ENCODE measurements at places on chromosomes 16 and 17.

DNA sequence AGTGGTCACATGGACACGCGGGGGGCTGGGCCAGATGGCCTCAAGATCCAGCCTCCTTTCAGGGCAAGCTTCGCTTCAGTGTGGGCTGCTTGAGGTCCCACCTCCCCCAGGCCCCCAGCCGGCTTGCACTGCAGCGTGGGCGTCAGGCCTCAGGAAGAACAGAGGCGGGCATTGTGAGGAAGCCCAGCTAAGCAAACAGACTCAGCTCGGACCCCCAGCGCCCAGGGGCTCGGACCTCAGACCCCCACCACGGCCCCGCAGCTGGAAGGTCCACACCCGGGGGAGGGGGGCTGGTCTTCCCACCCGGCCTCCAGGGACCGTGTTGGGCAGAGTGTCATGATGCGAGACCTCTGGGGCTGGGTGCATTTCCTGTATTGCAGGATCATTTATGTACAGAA, 24.7 kb upstream of the ZNF469 start:
- DNase-seq = no peak

DNA sequence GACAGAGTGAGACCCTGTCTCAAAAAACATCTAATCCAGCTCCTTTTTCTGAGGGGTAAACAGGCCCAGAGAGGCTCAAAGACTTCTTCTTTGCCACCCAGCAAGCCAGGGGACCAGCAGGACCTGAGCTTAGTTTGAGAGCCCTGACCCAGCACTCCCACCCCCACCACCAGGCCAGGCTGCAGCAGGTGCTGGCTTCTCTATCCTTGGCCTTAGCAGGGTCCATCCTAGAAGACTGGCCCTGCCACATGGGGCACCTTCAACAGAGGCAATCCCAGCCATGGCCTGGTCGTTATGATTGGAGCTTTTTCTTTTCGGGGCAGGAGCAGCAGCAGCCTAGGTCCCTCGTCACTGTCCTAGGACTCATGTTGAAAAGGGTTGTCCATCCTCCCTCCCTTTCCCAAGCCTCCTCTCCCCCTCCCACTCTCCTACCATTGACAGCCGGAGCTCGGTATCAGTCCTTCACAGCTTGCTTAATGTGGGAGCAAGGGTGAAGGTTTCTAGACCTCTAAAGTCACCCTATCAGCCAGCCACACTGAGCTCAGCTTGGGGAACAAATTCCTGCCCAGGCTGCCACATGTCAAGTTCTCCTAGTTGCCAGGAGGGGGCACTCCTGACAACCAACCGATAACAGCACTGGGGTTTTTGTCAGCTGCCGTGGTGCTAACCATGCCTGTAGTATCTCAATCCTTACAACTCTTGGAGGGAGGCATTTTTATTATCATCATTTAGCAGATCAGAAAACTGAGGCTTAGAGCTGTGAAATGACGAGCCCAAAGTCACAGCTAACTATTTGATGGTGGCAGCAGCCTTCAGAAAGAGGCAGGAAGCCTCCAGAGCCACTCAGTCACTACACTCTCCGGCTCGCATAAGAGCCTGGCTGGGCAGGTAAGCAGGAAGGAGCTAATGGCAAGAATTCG, 11.2 kb downstream of the MRPL27 start:
- no peak for DNase-seq

DNA sequence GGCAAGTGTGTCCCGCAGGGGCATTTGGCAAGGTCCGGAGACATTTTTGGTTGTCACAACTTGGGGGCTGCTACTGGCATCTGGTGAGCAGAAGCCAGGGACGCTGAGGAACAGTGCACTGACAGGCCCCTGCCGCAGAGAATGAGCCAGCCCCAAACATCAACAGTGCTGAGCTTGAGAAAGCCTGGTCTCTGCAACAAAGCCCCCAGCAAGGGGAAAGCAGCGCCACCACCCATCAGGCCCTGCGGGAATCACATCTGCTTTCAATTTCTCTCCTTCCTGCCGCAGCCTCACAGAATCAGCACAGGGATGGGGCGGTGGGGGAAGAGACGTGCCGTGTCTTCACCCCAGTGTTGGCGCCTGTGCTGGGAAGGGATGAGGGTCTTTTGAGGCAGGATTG, 14.8 kb upstream of the PRPSAP1 start:
- no peak for DNase-seq

DNA sequence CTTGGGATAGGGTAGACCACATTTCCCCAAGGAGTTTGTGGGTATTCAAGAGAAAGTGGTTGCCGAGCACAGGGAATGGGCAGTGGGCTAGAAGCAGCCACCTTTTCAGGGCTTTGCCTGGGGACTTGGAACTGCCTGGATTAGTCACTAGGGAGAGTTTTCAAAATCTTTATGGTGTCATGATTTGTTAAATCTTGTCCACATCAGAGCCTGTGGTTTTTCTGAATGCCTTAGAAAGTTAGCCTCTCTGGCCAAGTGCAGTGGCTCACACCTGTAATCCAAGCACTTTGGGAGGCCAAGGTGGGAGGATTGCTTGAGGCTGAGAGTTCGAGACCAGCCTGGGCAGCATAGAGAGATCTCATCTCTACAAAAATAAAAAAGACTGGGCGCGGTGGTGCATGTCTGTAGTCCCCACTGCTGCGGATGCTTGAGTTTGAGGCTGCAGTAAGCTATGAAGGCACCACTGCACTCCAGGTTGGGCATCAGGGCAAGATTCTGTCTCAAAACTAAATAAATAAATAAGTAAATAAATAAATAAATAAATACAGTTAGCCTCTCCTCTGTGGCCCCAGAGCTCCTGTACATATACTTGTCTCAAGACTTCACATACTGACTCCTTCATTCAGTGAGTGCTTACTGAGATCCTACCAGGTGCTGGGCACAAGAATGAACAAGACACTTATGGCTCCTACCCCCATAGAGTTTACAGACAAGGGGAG, 76.3 kb upstream of the HNF1B start:
- DNase-seq = no peak

DNA sequence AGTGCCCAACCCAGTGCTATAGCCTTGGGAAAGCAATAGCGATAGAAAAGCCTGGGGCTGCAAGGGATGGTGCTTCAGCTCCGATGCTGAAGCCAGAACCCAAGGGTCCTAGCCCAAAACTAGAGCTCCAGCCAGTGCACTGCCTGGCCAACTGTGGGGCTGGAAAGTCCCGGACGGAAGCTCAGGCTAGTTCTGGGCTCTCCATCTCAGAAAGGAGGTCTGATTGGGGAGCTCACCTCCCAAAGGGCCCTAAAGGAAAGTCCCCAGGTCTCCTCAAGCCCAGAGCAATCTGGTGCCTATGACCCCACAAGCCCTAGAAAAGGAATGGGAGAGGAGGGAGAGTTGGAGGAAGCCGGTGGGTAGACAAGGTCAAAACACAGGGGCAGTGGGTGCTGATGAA, 2.0 kb upstream of the ABCC3 start:
- no peak for DNase-seq

DNA sequence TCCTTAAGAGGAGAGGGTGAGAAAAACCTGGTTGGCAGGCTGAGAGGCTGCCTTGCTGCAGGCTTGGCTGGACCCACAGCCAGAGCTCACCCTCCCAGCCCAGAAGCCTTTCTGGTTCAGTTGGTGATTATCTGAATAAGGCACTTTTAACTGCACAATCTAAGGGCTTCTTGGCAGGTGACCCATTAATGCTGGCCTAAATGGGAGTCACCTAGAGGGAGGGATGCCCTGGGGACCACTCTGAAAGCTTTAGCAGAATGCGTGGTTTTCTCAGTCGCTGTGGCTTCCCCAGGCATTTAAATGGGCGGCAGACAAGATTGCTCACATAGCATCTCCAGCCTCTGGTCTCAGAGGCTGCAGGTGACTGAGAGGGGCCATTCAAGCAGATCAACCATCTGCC, 33.2 kb upstream of the SHISA9 start:
- no peak for DNase-seq

GRCh38 chr17:5364156-5364555, 55.3 kb downstream of the NUP88 start:
- no peak for DNase-seq

- no peak for DNase-seq
Measured at GRCh38 chr17:742147-742793, 9.8 kb downstream of the GEMIN4 start.

DNA sequence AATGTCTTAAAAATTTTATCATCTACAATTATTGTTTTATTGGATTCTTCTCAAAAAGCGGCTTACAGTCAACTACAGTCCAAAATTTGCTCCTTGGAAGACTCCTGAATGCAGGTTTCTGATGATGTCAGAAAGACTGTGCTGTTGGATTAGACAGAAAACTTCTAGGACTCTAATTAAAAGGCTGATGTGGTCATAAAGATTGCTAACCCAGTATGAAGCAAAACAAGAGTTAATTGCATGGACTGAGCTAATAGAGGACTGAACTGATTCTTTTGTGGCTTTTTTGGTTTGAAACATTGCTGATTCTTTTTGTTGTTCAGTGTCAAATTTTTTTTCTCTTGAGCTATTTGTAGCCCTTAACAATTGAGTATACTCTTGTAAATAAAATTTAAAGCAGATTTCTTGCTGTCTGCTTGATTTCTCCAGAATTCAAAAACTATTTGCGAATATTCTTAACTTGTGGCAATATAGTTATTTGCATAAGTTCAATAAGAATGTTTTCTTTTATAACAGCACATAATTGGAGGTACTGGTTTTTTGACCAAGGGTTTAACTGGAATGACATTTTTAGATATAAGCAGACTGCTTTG, 33.1 kb upstream of the LCMT1 start:
- DNase-seq = no peak

DNA sequence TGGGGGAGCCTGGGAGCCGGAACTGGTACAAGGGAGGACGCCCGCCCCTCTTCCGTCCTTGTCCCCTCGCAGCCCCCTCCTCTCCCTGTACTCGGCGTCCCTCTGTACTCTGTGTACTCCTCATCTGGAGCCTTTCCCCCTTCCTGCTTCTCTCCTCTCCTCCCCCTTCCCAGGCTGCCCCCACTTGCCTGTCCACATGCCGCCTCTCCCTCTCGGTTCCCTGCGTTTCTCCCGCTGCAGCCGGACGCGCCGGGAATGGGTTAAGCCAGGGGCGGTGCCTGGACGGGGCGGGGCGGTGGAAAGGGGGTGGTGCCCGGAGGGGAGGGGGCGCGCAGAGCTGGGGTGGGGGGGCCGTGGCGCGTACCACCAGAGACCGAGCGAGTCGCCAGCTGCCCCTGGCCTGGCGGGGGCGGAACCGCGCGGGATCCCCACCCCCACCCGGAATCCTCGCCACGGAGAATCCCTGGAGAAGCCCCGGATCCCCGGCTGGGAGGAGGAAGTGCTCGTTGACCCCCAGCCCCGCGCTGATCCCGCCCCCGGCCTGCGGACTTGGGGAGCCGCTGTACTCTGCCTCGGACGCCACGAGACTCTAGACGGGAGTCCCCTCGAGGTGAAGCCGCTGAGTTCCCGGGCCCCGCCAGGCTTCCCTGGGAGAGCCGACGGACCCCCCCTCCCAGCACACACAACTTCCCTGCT, 22.6 kb downstream of the GJD3 start:
- DNase-seq = no peak

DNA sequence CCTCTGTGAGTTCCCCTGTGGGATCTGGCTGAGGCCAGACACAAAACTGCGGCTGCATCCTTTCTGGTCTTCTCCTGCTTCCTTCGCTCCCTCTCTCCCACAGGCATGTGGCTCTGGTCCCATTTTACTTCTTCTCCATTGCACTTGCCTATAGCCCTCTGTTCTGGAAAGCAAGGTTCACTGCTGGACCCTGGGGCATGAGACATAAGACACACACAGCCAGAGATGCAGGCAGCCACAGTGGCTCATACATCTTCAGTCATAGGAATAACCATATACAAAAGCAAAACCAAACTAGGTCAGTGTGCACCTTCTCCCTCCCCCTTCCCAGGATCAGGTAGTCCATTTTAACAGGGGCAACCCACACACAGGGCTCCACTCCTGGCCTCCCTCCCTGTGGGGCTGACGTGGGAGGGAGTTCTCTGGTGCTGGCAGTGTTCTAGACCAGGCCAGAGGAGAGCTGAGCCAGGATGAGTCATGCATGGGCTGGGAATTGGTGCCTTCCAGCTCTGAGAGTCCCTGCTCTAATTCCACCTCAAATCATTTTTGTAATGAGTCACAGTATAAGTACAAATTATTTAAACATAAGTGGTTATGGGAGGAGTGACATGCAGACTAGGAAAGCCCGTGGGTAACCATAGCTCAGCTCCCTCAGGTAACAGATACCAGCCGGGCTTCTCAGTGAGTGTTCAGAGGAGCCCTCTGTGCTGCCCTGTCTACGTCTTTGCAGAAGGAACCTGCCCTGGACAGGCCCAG, 58.0 kb downstream of the ASIC2 start:
- DNase-seq = no peak

DNA sequence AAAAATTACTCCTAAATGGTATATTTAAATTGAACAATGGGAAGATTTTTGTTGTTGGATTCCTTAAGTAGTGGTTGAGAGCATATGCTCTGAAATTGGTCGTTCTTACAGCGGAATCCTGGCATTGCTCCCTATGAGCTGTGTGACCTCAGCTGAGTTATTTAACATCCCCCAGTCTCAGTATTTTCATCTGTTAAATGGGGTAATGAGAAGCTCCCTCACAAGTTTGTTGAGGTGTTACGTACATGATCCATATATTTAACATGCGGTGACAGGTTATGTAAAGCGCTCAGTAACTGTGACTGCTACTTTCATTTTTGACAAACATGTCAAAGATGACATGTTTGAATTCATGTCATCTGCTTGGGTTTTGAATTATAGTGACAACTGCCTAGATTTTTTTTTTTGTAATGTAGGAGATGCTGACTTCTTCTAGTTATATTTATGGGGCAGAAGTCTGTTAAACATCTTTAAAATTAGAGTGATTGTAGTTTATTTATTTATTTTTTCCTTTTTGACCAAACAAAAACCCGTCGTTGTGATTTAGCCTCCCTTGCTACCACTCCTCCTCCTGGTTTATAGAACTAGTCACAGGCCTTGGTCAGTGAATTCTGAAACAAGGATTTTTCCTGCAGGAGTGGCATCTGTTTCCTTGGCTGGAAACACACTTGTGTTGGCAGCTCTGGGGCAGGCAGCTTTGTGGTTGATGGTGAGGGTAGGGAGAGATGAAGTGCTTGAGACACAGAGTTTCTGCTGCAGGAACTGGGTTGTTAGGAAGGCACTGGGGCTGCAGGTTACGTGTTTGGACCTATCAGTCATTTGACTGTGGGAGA, 268.8 kb downstream of the SNX29 start:
- DNase-seq = no peak

GRCh38 chr17:74146196-74146595, 57.3 kb upstream of the RPL38 start:
- no peak for DNase-seq

- peak; percentile 88 for DNase-seq
Measured at GRCh38 chr17:4948931-4949320, 596 bp upstream of the PFN1 start.

GRCh38 chr17:12048843-12049473, 28.3 kb downstream of the MAP2K4 start:
- DNase-seq = no peak

DNA sequence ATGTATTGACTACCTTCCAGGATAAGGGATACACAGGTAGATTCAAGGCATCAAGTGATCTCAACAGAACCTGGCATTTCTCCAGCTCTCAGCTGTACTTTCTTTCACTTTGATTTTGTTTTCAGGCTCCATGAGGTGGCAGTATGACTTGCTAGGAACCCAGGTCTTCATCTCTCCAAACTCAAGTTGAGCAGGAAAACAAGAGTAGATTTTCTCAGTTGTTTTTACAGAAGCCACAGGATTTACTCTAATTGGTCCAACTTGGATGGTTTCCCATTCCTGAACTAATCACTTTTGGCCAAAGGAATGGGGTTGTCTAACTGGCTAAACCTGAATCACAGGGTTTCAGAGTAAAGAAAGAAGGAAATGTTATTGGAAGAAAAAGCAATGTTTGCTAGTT, 146.6 kb downstream of the TRIM37 start:
- no peak for DNase-seq

All from neuronal stem cell (in vitro differentiated cells).